ENCODE measurements at places on chromosomes 7 and 10. TPM values are rescaled to one million over a fixed set of nuclear protein-coding genes. Genes with fewer than 3 reads are reported as not detected.

DNA sequence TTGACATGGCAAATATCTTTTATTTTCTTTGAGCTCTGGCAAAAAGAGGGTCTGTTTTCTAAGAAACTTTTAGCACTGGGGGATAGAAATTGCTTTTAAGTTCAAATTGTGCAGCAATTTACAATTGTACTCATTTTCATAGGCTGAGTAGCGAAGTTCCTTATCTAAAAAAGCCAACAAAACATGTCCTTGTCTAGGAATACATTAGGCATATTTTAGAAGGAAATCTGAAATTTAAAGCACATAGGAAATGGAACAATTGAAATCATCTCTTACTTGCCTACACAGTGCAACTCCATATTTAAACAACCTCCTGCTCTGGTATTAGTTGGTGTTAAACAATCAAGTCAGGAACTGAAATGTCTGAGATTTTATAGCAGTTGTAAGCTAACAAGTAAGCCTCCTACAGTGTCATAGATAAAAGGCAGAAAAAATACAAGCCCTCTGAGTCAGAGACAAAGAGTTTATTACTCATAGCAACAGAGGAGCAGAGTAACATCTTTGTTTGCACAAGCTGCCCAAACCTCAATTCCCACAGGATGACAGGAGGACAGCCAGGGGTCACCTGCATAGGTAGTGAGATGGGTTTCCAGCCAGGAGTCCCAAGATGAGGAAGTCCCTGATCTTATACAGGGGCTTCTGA, 280.2 kb upstream of the HGF start:
- no peak for DNase-seq

- DNase-seq, result no peak
Measured at GRCh38 chr10:26528715-26529393, 90.7 kb downstream of the APBB1IP start.

- no peak for DNase-seq
Measured at GRCh38 chr10:94002156-94002555, 8.4 kb downstream of the PLCE1 start.

LIPM gene
- not detected for total RNA-seq

GRCh38 chr7:53214463-53214862, 179.0 kb downstream of the POM121L12 start:
- DNase-seq, result no peak

CFAP46 gene
- 0.07 TPM for total RNA-seq

VPS26A gene
- total RNA-seq, result 44.6 TPM

TAS2R4 gene
- total RNA-seq, result 0.56 TPM

DNA sequence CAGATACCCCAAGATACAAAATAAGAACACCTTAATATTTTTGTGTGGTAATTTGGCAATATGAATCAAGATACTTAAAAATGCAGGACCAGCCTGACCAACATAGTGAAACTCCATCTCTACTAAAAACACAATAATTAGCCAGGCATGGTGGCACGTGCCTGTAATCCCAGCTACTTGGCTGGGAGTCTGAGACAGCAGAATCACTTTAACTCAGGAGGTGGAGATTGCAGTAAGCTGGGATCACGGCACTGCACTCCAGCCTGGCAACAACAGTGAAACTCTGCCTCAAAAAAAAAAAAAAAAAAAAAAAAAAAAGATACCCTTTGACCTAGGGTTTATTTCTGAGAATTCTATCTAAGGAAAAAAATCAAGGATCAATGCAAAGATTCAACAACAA, 450.7 kb downstream of the SORCS1 start:
- no peak for DNase-seq

GRCh38 chr7:36723291-36723690, 1.0 kb downstream of the AOAH start:
- no peak for DNase-seq

DNA sequence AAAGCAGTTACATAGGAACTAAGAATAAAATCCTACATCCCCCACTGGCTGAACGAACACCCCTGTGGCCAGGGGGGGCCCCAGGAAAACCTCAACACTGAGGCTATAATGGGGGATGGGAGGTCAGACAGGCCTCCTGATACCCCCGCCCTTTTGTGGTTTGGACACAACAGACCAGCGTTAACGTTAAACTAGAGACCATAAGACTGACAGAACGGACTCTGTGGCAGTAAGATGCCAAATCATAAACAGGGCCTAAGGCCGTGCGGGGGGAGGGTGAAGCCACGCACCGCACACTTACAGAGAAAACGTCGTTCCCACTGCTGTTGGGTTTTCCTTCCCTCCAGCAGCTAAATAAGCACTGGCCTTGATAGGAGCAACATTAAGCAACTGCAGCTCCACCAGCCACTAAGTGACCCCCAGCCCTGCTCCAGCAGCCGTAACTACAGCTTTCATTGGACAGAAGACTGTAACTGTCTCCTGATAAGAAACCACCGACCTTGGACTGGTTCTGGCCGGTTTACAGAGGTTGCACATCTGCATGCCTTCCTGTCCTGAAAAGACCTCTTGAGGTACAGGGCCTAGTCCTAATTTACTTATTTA, 3.4 kb upstream of the PPP2R2D start:
- DNase-seq, result no peak

CCDC3 gene
- 0.45 TPM for total RNA-seq

DNA sequence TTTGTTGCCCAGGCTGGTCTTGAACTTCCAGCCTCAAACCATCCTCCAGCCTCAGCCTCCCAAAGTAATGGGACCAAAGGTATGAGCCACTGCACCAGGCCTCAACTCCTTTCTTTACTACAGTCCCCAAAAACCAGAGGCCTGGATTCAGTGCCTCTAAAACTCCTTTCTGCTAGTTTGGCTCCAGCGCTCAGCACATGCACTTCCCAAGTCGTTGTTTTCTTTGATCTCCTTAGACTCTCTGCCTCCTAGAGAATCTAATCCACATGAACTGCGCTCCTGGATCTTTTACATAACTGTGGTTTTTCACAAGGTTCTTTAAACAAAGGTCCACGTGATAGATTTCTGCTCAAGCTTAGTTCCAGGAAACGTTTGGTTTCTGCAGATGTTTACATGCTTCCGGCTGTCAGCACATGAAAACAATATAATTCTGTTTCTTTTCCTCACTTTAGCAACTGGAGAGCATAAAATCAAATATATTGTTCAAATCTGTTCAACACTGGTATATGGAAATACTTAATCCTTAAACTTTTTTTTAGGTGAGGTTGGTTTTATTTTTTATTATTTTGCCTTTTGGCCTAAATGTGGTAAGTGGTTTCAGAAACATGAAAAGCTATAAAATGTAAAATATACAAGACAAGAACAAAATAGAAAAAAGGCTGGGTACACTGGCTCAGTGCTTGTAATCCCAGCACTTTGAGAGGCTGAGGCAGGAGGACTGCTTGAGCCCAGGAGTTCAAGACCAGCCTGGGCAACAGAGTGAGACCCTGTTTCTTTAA, 270.5 kb upstream of the MKLN1 start:
- DNase-seq, result no peak

Data from activated CD4-positive, alpha-beta memory T cell treated with anti-CD3 and anti-CD28 coated beads for 36 hours (primary cell).